SIG-M5 (cell line): ENCODE measurements at places on chromosomes 3 and 15.

GRCh38 chr15:43534897-43535296, 17.5 kb downstream of the MAP1A start:
- DNase-seq: no peak

DNA sequence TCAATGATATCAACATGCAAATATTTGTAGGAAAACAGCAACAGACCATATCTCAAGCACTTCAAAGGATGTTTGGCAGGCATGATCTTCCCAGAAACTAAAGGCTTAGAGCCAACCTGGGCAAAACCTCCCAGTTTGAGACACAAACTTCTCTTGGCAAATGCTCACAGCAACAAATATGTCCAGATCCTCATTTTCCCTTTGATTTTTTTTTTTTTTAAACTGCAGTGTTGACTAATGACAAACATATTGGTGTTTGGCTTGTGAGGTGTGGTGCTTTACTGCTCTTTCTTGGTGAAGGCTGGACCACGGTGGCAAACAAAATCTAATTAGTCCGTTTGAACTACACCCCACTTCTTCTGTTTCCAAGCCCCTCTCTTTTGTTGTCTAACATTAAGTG, 87.2 kb downstream of the EBLN2 start:
- no peak for DNase-seq

DNA sequence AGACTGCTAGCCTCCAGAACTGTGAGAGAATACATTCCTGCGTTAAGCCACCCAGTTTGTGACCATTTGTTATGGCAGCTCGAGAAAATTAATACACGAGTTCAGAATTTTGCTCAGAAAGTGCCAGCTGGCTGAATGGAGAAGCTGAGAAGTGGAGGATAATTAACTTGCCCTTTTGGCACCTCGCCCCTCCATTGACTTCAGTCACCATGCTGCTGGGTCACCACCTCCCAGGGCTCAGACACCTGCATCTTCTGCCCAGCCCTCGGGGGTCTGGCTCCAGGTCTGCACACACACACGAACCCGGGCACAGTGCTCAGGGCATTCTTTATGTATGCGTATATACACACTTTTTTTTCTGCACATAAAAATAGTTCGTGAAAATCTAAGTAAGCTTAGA, 32.0 kb downstream of the AMOTL2 start:
- no peak for DNase-seq

GRCh38 chr15:45378149-45378912, at the start of gene GATM:
Gene GATM, minus strand, starts transcription at chr15:45378544. Its CDS starts 91 bp downstream, at chr15:45378453.
- no peak for DNase-seq

DNA sequence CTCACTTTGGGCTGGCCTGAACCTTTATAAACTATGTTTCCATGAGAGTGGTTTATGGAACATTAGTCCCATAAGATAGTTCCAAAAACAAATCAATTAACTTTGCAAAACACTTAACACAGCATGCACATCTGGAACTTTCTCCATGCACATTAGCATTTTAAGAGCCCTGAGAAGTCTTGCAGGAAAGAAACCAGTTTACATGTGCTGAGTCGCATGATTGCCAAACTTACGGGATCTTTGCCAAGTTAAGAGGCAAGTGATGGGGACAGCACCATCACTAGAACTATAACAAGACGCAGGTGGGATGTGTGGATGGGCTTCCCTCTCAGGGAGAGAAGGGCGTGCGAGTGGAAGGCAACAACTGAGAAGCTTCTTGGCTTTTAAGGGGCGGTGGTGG, 20.7 kb downstream of the ADAMTS9 start:
- no peak for DNase-seq

- no peak for DNase-seq
Measured at GRCh38 chr3:158745551-158745950, 13.3 kb upstream of the RARRES1 start.

DNA sequence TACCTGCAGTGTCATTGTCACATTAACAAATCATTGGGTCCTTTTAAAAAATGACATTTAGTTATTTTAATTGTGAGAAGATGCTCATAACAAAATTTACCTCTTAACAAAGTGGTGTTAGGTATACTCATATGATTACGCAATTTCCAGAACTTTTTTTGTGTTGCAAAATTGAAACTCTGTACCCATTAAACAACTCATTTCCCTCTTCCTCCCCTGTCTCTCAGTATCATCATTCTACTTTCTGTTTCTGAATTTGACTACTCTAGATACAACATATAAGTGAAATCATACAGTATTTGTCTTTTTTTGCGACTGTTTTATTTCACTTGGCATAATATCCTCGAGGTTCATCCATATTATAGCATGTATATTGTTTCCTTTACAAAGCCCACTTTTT, 58.7 kb upstream of the CHST2 start:
- DNase-seq: no peak

DNA sequence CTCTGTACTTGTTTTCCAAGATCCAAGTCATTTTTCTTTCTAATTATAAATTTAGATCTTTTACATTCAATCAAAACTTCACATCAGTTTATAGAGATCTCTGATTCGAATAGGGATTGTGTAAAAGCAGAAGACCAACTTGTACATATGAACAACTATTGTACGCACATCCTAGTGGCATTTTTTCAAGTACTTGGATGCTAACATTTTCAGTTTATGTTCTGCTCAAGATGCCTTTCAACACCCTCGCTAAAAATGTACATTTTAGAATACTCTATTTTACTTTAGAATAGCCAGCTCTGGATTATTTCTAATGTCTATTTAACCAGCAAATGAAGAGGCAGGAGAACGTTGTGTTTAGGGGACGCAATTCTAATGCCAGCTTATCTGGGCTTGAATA, 340.7 kb downstream of the ROBO1 start:
- DNase-seq: no peak

GRCh38 chr3:186705882-186706780, 11.0 kb upstream of the KNG1 start:
- no peak for DNase-seq

DNA sequence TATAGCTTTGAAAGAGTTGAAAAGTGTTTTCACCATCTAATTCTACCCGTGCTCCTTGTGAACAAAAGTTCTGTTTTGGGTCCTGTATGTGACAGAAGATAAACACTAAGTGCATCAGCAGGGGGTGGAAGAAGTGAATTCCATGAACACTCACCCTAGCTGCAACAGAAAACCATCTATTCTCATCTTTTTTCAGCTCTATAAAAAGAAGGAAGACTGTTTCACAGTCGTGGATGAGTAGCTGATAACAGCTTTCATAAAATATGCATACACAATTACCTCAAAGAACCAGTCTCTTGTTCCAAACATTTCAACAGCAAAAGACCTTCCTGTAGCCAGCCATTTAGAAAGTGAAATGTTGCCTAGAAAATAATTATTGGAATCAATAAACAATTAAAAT, 281.7 kb upstream of the RASGRP1 start:
- DNase-seq: no peak

GRCh38 chr3:49019941-49020329, 1.6 kb upstream of the DALRD3 start:
- no peak for DNase-seq

DNA sequence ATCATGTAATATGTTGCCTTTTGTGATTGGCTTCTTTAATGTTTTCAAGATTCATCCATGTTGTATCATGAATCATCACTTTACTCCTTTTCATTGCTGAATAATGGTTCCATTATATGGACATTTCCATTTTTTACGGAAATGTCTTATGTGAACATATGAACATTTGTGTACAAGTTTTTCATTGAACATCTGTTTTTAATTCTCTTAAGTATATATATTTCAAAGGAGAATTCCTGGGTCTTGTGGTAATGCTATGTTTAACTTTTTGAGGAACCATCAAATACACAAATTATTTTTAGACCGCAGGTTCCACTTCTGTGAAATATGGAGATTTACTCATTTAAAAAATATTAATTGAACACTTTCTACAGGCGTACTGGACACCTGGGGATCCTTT, 85.7 kb downstream of the ARIH1 start:
- DNase-seq: no peak

- no peak for DNase-seq
Measured at GRCh38 chr15:101499863-101500713, 10.6 kb upstream of the PCSK6 start.

DNA sequence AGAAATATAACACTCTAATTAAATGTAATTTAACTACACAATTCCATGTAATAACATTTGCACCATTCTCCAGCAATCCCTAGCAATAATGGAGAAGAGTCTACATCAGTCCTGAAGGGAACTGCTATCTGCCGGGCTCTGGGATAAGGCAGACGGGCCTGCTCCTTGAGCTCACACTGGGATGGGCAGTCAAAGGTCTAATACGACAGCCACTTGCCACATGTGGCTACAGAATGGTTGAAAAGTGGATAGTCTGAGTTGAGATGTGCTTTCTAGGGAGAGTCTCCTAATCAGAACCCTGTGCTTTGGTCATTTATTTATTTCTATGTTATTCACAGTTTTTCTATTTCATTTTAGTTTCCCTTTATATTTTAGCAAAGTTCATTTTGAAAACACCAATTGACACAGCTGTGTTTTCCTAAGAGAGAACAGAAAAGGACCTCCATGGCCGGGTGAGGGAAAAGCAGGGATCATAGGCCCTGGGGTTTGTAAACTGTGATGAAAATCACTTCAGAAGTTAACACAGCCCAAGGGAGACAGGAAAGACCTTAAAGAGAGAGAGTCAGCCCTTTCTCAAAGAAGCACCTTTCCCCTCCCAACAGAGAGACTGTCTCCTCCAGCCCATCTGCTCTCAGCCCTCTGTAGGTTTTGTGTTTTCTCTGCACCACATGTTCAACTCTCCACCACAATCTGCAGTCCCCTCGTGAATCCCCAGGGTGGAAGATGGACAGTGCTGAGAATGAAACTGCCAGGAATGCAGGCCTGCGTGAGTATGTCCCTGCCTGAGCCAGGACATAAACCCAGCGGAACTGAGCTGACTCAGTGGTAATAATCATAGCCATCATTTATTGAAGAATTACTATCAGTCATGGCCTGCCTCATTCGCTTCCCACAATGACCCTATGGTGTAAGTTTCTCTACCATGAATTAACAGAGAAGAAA, 11.6 kb downstream of the FSIP1 start:
- DNase-seq: no peak

DNA sequence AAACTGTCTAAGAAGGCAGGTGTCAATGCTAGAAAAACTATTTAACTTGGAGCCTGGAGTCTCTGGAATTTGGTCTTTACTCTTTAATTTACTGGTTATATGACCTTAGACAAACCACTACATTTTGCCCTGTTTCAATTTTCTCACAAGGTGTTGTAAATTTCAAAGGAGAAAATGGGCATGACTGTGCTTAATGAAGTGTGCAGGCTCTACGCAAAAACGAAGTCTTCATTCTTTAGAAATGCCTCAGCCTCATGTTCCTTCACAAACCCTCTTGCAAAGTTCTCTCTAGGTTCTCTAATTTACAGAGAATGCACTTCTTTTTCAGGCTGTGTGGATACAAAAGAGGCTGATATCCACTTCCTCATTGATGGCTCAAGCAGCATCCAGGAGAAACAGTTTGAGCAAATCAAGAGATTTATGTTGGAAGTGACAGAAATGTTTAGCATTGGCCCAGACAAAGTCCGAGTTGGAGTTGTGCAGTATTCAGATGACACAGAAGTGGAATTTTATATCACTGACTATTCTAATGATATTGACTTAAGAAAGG, 39.1 kb downstream of the COL6A5 start:
- DNase-seq: no peak

DNA sequence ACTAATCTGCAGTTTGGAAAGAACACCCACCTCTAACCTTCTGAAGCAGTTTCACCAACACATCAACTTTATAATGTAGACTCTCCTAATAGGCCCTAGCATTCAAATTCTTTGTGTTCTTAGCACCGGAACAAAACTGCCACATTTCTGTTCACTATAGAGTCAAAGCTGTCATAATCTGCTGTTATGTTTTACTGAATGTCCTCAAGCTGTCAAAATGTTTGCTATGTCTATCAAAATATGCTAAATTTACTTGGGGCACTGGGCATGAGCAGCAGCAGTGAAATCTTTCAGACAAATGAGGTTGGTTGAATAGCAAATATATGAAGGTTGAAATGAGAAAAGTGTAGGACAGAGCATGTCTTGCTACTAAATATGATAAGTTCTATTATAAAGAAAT, 1.9 kb downstream of the WDR49 start:
- DNase-seq: no peak

DNA sequence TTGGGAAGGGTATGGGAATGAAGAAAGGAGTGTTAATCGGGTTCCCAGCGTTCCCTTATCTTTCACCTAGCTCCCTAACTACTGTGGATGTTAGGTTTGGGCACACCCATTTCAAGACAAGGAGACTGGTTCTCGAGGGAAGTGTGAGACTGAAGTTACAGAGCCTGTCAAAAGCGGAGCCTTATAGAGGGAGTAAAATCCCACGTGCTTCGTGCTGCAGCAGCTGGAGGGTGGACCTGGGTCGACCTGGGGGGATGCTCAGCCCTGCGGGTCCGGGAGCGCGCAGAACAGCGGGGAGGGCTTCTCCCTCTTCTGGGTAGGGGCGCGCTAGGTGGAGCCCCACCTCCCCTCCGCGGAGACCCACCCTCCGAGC, 314 bp upstream of the TMED3 start:
- DNase-seq: peak; percentile 31

GRCh38 chr3:24475925-24476324, 18.7 kb downstream of the THRB start:
- no peak for DNase-seq

GRCh38 chr3:26668171-26668570, 45.6 kb downstream of the LRRC3B start:
- DNase-seq: no peak

DNA sequence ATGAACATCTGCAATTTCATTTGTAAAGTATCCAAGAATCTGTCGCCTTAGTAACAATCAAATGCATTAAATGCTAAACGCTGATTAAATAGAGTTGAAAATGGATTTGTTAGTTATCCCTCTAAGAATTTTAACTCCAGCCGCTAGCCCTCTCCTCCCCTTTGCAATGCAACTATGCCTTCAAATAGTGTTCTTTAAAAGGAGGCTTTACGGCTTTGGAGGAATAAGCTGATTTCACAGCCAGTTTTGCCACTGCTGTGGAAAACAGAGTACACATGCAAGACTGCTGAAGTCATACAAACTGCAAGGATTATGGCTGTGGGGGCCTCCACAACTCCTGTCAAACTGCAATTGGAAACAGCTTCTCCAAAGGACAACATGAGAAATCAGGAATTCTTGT, 89.2 kb downstream of the CERS3 start:
- DNase-seq: no peak

- no peak for DNase-seq
Measured at GRCh38 chr3:32442766-32443165, 51.1 kb downstream of the CMTM7 start.

- no peak for DNase-seq
Measured at GRCh38 chr3:49718858-49719213, 648 bp downstream of the AMIGO3 start.

DNA sequence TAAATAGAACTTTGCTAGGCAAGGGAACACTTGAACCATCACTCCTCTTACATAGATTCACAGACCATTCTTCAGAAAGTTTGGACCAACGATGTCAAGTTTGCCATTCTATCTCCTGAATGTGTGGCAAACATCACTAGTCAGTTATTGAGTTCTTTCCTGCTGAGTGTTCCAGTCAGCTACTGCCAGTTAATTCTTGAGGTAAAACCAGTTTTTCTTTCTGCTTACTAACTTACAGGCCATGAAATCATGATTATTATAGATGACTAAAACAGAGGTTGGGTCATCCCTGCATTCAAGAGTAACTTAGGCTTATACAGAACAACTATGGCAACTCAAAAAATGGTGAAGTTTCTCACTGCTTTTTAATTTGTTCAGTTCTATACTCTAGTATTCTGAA, 88.2 kb downstream of the AP4E1 start:
- DNase-seq: no peak

- DNase-seq: no peak
Measured at GRCh38 chr3:28467414-28467813, 118.8 kb upstream of the AZI2 start.
